Activated naive CD4-positive, alpha-beta T cell (primary cell): ENCODE measurements at places on chromosomes 7 and 10.

DNA sequence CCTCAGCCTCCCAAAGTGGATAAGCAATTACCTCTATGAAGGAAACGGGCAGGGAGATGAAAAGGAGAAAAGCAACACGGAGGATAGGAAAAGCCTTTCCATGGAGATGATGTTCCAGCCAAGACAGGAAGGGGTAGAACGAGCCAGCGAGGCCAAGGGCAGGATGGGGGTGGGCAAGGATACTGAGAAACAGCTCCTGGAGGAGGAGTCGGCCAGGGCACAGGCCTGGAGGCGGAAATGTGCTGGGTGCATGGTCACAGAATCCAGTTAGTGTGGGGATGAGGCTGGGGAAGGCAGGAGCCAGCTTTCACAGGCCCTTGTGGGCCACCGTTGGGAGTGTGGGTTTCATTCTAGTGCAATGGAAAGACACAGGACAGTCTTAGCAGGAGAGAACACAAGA lies 162.6 kb downstream of the JAZF1 start:
- no peak for DNase-seq

DNA sequence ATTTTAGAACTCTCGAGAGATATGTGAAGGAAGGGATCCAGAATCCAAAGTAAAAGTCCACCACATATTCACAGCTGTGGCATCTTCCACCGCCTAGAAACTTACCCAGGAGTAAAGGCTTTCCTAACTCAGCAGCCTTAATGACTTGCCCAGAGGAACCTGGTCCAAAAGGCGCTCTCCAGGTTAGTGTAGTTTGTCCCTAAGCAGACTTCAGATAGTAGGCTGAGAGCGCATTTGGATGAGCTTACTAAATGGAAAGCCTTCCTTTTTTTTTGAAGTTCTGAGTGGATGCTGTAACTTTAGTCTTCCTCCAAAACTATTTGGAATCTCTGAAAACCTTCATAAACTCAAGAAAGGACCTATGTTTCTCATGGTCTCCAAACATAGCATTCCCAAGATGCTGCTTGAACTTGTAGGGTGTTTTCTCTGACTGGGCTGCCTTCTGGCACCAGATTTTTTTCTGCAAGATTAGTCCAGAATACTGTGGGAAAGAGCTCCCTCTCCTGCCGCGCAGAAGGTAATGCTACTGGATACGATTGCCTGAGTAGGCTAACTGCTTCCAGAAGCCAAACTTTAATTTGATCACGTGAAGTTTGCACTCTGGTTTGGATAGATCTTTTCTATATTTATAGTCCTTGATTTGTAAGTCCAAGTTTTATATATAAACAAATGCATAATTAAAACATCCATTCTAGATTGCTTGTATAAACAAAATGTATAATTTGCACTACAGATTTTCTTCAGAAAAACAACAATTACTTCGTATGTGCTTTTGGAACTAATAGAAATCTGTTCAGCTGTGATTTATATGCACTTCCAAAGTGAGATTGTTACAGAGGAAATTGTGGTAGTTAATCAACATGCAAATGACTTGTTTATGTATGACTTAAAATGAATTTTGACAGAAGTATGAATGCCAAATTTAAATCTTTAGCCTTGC lies 19.6 kb upstream of the GPR37 start:
- no peak for DNase-seq

GRCh38 chr10:104913390-104913789 lies 272.3 kb downstream of the SORCS3 start:
- DNase-seq: no peak

DNA sequence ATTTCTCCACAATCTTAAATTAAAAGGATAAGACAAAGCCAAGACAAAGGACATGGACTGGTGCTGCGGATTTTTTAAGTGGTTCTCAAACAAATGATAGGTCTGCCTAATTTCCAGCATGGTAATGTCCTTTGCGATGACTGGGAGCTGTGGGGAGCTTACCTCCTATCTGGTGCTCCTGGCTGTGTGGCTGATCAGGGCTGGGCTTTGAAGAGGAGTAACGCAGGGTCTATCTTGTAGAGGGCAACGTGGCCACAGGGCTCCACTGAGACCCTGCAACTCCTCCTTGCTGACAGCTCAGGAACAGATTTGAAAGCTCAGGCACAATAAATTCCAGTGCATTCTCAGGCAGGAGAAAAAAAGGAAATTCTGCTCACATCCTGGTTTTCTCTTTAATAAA lies 103.1 kb upstream of the SFMBT2 start:
- no peak for DNase-seq

GRCh38 chr7:111511845-111512244 lies 50.4 kb downstream of the IMMP2L start:
- no peak for DNase-seq
